WTC11 (cell line): ENCODE measurements at places on chromosomes 4 and X. TPM values are rescaled to one million over a fixed set of nuclear protein-coding genes. Genes with fewer than 3 reads are reported as not detected.

- no peak for DNase-seq
- no peaks in the 10 kb centered on the region for H3K27me3 ChIP-seq
- H3K36me3 ChIP-seq: 0 out of 2 replicates have a peak, but pooled peaks cover 2% of the 10 kb centered on the region
- peaks cover 26% of the 10 kb centered on the region for H3K4me1 ChIP-seq
Measured at GRCh38 chr4:52573551-52573950, 85.5 kb downstream of the USP46 start.

DNA sequence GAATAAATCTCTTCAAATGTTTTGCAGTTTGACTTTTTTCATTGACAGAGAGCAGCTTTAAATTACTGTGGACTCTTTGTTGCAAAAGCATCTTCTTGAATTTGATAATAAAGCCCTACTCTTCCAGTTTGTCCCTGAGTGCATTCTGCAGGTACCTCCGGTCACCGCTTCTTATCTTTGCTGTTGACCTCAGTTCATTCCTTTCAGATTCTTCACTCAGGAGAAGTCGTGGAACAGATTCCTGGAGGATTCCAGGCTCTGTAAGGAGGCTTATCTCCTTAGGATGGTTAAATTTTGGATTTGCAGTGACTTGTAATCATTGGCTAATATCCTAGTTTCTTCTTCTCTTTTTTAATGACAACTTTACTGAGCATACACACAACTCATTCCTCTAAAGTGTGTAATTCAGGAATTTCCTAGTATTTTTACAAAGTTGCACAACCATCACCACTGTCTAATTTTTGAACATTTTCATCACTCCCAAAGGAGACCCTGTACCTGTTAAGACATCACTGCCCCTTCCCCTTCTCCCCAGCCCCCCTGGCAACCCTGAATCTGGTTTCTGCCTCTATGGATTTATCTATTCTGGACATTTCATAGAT, 22.0 kb downstream of the TBL1X start:
- no peak for DNase-seq
- no peaks in the 10 kb centered on the region for H3K27me3 ChIP-seq
- H3K27ac ChIP-seq: no peak overlapping the region
- H3K4me3 ChIP-seq: no peak overlapping the region
- peaks cover 5% of the 10 kb centered on the region for H3K36me3 ChIP-seq

GRCh38 chrX:23304881-23305280, 29.8 kb upstream of the PTCHD1 start:
- DNase-seq: no peak
- no peak overlapping the region for H3K27ac ChIP-seq
- no peaks in the 10 kb centered on the region for H3K27me3 ChIP-seq
- H3K4me3 ChIP-seq: no peak overlapping the region

VCX gene
- total RNA-seq: 0.68 to 1.3 TPM (median 1.1 TPM) in 3 replicates

HPRT1 gene
- total RNA-seq: 37.7 to 40.3 TPM (median 38.2 TPM) in 3 replicates

SMIM43 gene
- total RNA-seq: 0.25 to 0.33 TPM (median 0.25 TPM) in 3 replicates

GPR173 gene
- 7.3 to 11.0 TPM (median 9.3 TPM) in 3 replicates for total RNA-seq

DNA sequence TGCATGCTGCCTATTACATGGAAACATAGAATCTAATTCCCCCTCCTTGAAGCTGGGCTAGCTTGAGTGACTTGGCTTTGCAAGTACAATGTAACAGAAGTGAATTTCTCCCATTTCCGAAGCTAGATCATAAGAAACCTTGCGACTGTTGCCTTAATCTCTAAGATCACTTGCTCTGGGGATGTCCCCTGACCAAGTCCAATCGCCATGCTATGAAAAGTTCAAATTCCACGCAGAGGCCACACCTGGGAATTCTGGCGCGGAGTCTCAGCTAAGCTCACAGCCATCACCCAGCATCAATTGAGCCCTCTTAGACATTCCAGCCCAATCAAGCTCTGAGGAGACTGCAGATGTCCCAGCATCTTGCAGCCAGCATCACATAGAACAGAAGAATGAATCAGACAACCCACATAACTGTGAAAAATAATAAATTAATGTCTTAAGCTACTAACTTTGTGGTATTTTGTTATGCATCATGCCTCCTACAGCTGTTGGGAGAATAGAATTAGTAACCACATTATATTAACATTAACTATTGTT, 27.0 kb downstream of the GPM6A start:
- H3K36me3 ChIP-seq: no peaks in the 10 kb centered on the region
- no peak overlapping the region for H3K27ac ChIP-seq
- H3K4me3 ChIP-seq: no peak overlapping the region

DNA sequence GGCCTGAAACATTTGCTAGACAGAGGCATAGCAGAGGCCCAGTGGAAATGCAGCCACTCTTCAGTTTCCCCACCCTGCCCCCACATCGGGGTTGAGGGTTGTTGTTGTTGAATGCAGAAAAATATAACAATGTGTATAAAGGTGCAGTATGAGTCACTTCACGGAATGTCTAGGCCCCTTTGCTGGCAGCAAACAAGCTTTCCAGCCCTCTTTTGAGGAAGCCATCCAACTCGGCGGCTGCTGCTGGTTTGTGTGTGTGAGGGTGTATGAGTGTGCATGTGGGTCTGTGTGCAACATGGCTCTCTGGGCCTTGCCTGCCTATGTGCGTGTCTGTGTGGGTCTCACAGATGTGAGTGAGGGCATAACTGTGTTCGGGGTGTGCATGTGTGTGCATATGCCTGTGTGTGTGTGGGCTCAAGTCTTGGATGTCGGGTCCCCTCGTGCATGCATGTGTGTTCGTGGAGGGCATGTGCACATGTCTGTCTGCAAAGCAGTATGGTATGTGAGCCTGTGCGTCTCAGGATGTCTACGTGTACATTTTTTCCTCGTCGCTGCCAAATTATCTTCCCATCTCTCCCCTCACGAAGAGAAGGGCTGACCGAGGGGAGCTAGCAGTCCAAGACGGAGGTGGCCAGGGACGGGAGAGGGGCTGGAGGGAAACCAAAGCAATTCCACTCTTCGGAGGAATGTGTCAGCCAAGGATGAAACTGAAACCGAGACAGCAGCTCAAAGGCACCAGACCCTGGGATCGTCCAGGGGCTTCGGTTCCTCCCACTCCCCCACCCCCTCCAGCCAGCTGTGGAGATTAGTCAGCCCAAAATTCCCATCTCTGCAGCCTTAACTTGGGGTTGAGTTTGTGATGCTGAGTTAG, 8.4 kb upstream of the ELF4 start:
- no peaks in the 10 kb centered on the region for H3K36me3 ChIP-seq
- DNase-seq: no peak
- peaks cover 36% of the 10 kb centered on the region for H3K27me3 ChIP-seq
- H3K4me3 ChIP-seq: no peak overlapping the region
- peaks cover 8% of the 10 kb centered on the region for H3K4me1 ChIP-seq

GRCh38 chr4:8533274-8533865, 46.8 kb upstream of the GPR78 start:
- H3K36me3 ChIP-seq: peaks cover 36% of the 10 kb centered on the region
- peaks cover 7% of the 10 kb centered on the region; the same call in 1 of the 2 replicates for H3K27me3 ChIP-seq
- no peak for DNase-seq

DNA sequence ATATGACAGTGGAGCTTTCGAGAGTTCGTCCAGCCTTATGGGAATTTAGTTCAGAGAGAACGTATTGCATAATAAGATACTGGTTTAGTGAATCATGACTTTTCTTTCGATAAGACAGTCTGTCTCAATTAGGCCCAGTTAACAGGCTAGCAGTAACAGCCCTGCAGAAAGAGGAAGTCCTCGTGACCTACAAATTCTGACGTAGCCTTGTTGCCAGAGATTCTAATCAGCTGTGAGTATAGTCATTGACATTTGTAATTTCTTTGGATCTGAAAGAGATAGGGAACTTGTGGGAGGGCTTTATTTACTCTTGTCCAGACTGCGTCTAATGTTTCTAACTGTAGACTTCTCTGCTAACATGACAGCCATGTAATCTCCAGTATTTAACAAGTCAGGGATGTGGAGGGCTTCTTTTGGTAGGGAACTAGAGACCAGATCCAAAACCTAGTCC, 15.8 kb downstream of the ART3 start:
- 0 out of 2 replicates have a peak, but pooled peaks cover 2% of the 10 kb centered on the region for H3K36me3 ChIP-seq
- no peak overlapping the region for H3K27ac ChIP-seq
- H3K27me3 ChIP-seq: no peaks in the 10 kb centered on the region

- H3K27me3 ChIP-seq: no peaks in the 10 kb centered on the region; the same call in 1 of the 2 replicates
- no peaks in the 10 kb centered on the region for H3K36me3 ChIP-seq
- no peak for DNase-seq
- no peak overlapping the region for H3K4me3 ChIP-seq
- H3K27ac ChIP-seq: no peak overlapping the region
- peaks cover under 1% of the 10 kb centered on the region; the same call in 1 of the 2 replicates for H3K4me1 ChIP-seq
Measured at GRCh38 chr4:37422638-37423037, 178.1 kb downstream of the NWD2 start.

PDLIM3 gene
- 6.2 to 7.0 TPM (median 6.9 TPM) in 3 replicates for total RNA-seq

DNA sequence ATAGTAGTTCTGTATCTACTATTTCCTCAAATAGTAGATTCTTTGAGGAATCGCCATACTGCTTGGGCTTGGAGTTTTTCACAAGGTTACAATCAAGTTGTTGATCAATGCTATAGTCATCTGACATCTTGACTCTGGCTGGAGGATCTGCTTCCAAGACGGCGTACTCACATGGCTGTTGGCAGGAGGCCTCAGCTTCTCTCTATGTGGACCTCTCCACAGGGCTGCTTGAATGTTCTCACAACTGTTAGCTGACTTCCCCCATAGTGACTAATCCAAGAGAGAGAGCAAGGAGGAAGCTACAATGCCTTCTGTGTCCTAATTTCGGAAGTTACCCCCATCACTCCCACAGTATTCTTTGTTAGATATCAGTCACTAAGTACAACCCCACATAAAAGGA, 10.3 kb downstream of the EGFL6 start:
- no peaks in the 10 kb centered on the region for H3K36me3 ChIP-seq
- H3K27me3 ChIP-seq: no peaks in the 10 kb centered on the region; the same call in 1 of the 2 replicates
- no peak for DNase-seq
- no peak overlapping the region for H3K27ac ChIP-seq
- H3K4me1 ChIP-seq: no peaks in the 10 kb centered on the region

DNA sequence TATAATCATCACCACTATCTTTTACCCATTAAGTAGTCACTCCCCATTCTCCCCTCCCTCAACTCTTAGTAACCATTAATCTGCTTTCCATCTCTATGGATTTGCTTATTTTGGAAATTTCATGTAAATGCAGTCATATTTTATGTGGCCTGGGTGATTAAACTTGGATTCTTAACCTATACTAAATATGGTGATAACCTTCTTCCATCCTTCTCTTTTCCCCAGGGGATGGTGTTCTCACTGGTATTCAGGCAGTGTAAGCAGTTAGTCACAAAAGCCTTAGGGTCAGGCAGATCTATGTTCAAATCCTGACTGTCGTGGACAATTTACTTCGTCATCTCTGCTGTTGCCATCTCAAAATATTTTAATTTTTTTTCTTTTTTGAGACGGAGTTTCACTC, 29.6 kb downstream of the RAB40AL start:
- no peaks in the 10 kb centered on the region for H3K4me1 ChIP-seq
- no peaks in the 10 kb centered on the region; the same call in 1 of the 2 replicates for H3K27me3 ChIP-seq
- no peak overlapping the region for H3K27ac ChIP-seq
- DNase-seq: no peak
- no peak overlapping the region for H3K4me3 ChIP-seq
- peaks cover 9% of the 10 kb centered on the region; the same call in 1 of the 2 replicates for H3K36me3 ChIP-seq

NALF2 gene
- total RNA-seq: 13.1 to 14.0 TPM (median 13.7 TPM) in 3 replicates

DNA sequence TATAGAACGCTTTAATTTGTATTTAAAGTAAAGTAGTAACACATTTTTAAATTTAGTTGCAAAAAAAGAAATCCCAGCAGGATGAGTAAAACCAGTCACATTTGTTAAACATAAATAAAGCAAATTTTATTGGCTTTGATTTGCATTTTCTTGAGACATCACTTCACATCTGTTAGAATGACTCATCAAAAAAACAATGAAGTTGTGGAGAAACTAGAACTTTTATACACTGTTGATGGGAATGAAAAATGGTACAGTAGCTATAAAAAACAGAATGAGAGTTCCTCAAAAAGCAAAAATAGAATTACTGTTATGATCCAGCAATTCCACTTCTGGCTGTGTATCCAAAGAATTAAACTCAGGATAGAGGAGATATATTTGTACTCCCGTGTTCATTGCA, 454.0 kb upstream of the KLHL4 start:
- no peak overlapping the region for H3K27ac ChIP-seq
- H3K4me3 ChIP-seq: no peak overlapping the region
- DNase-seq: no peak

GRCh38 chr4:94032754-94033153, 174.9 kb upstream of the SMARCAD1 start:
- H3K36me3 ChIP-seq: no peaks in the 10 kb centered on the region
- no peak overlapping the region for H3K27ac ChIP-seq
- H3K4me3 ChIP-seq: no peak overlapping the region
- no peaks in the 10 kb centered on the region for H3K27me3 ChIP-seq
- H3K4me1 ChIP-seq: peaks cover 10% of the 10 kb centered on the region
- peak; percentile 20 for DNase-seq

DNA sequence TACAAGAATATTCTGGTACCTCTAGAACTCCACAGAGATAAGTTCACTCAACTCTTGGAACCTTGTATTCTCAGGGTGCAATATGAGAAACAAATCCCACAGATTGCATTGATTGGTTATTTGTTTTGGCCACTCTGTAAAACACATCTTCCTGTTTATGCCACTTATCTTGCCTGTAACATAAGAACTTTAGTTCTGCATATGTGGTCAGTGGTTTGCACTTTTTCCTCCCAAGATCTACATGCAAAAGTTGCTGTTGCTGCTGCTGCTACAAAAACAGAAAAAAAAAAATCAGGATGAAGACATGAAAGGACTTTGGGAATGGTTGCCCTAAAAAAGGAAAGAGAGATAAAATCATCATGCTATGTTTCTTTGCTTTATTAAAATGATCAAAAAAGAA, 9.6 kb downstream of the ODAPH start:
- H3K4me1 ChIP-seq: peaks cover 12% of the 10 kb centered on the region
- no peak overlapping the region for H3K27ac ChIP-seq
- DNase-seq: no peak
- peaks cover 17% of the 10 kb centered on the region for H3K36me3 ChIP-seq
- H3K27me3 ChIP-seq: peaks cover 7% of the 10 kb centered on the region

DNA sequence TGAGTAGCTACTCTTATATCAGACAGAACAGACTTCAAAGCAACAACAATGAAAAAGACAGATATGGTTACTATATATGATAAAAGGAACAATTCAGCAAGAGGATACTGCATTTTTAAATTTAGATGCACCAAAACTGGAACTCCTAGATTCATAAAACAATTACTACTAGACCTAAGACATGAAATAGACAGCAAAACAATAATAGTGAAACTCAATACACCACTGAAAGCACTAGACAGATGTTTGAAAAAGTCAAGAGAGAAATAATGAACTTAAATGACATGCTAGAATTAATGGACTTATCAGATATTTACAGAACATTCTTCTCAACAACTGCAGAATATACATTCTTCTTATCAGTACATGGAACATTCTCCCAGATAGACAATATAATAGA, 99.5 kb upstream of the ITM2A start:
- DNase-seq: no peak
- no peaks in the 10 kb centered on the region for H3K27me3 ChIP-seq
- no peak overlapping the region for H3K27ac ChIP-seq

DNA sequence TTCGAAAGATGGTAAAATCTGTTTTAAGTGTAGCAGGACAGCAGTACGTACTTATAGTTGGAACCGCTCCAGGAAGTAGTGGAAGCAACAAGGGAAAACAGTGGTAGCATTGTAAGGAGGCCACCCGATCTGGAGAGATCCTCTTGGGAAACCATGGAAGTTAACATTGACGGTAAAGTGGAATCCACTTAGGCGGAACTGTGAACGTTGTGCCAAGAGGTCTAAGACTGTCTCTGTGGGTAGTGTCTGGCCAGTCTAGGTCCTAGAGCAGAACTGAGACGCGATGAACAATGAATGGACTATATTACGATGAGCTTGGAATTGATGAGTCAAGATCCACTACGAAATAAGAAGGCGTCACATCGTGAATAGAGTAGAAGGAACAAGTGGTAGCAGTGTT, 124.0 kb downstream of the TENM3 start:
- peaks cover 31% of the 10 kb centered on the region for H3K4me1 ChIP-seq
- peak overlapping the region; percentile 65 for H3K27ac ChIP-seq
- H3K27me3 ChIP-seq: no peaks in the 10 kb centered on the region
- peaks cover 11% of the 10 kb centered on the region for H3K36me3 ChIP-seq

GRCh38 chrX:105648732-105649131, 173.6 kb upstream of the NRK start:
- DNase-seq: no peak

TBCK gene
- total RNA-seq: 26.3 to 30.5 TPM (median 28.6 TPM) in 3 replicates
